ENCODE measurements at places on chromosomes 13 and 19.

DNA sequence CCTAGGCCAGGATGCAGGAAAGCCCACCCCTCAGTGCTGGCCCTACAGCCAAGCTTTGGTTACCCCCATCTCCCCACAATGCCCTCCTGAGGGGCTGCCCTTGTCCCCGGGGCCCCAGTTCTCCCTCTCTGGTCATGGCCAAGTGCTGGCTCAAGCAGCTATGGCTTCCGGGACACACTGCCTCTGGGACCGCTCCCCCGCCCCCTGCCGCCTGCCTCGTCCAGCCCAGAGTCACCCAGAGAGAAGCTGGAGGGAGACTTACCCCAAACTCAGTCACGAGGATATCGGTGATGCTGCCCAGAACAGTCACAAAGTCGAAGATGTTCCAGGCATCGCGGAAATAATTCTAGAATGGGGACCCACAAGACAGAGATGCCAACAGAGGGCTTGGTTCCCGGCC lies 94.7 kb downstream of the IER2 start:
- DNase-seq: no peak

GRCh38 chr13:26601669-26602068 lies 44.2 kb downstream of the WASF3 start:
- DNase-seq: peak; percentile 41

GRCh38 chr13:53142306-53142705 lies 113.7 kb downstream of the OLFM4 start:
- DNase-seq: no peak

DNA sequence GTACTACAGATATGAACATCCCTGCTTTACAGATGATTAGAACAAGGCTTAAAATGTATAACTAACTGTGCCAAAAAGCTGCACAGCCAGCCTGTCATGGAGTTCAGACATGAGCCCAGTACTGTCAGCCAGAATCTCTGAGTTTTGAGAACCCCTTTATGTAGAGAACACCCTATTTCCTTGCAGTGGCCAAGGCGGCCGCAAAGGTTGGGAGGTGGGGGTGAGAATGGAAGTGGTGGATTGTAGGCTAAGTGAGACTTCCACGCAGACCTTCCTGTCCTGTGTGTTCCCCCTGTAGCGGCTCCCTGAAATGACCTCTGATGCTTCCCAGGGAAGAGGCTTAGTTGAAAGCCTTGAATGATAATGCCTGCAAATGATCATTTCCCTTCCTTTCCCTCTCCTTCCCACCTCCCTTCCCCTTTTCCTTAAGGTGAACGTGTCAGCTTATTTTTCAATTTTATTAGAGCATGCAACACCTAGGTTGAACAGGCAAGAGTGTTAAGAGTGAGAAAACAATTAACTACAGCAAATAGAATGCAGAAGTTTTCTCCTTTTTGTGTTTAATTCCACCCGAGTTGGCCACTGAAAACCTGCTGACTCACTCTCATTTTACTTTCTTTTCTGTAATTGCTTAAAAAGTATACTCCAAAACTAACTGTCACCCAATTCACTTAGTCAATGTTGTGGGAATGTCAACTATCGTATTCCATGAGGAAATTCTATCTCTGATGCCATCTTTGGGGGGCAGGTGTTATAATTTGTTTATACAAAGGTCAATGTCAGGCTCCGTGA lies 167.0 kb upstream of the EDNRB start:
- no peak for DNase-seq

GRCh38 chr13:48403151-48403631 lies 9.7 kb downstream of the LPAR6 start:
- DNase-seq: no peak

DNA sequence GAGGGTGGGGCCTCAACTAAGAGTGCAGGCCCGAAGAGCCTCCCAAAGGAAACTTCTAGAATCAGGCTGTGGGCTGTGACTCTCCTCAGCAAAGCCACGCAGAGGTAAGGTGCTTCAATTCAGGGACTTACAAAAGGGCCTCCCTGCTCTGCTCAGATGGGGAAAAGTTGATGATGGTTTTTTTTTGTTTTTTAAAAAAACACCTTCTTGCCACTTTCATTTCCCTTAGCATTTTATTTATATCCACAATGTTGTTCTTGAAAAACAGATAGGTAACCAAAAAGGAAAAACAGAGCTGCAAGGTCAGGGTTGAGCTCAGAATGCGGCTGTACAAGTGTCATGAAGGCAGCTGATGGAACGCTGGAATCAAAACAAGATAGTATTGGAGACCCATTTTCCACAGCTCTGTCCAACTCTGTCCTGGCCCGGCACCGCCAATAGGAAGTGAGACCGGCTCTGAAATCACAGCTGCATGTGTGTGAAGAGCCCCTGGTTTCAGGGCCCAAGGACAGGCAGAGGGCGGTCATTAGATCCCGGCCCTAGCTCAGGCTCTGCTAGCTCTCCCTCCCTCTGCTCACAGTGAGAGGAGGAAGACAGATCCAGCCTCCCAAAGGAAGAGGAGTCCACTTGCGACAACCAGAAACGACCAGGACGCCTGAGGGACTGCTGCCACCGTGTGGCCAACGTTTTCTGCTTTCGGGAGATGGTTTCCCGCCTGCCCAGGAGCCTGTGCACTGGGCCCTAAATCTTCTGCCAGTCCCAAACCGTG lies 58.3 kb downstream of the KLF2 start:
- peak; percentile 82 for DNase-seq

GRCh38 chr13:101612735-101613134 lies 160.3 kb downstream of the ITGBL1 start:
- DNase-seq: no peak

- no peak for DNase-seq
Measured at GRCh38 chr19:46951171-46951986, 68.3 kb upstream of the NPAS1 start.

All from OCI-LY7 (cell line).